ENCODE measurements at places on chromosomes 7 and 10.
A peak's percentile ranks its signal among the peaks of the same experiment; 100 is the strongest.

DNA sequence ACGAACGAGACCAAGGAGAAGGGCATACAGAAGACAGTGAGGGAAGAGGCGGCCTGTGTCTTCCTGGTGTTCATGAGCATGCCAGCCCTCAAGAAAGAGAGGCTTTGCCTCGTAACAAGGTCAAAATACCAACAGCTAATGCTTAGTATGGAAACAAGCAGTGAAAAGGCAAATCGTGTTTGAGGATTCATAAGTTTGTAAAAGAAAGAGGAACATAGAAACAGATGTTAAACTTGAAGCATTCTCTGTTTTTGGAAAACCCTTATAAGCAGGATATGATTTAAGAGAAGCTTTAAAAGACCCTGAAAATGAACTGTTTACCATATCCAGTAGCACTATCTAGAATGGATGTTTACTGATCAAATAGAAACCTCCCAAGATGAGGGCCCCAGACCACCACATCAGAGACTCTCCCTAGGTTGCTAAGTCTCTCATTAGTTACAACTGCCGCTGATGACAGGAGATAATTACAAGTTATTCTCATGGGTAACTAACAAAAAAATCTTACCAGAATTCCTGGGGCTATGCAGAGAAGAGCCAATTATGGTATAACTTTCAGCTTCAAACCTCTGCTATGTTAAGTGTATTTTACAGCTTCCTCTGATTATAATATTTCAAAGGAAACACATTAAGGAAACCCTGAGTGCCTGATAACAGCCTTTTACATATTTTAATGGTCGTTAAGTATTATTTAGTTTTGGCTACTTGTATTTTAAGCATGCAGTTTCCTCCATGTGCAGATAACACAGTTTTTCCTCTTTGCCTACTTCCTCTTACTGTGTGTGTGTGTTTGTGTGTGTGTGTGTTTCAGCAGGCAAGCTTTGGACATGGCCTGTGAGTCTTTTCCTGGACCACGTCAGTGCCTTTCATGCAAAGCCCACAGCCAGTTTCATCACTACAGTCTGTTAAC is 17.9 kb downstream of the JCAD start:
- DNase-seq = no peak

DNA sequence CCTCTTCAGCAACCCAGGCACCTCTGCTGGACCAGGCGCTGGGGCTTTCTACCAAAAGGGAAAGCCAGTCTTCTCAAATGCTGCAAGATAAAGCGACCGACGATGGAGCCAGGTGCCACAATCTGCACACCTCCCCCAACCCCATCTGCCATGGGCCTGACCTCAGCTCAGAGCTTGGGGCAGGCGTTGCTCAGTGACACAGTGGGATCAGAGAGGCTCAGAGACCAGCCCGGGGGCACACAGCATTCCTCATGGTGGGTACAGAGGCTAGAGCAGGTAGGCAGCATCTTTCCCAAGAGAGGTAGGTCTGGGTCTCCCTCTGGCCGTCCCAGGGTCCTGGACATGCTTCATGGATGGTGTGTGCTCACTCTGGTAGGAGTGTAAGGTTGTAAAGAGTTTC is 56.3 kb downstream of the ZMIZ1 start:
- DNase-seq = no peak

GRCh38 chr10:33781606-33782395 is 447.3 kb upstream of the NRP1 start:
- no peak for DNase-seq

GRCh38 chr10:122471531-122472177 is 10.3 kb downstream of the HTRA1 start:
- DNase-seq = no peak

DNA sequence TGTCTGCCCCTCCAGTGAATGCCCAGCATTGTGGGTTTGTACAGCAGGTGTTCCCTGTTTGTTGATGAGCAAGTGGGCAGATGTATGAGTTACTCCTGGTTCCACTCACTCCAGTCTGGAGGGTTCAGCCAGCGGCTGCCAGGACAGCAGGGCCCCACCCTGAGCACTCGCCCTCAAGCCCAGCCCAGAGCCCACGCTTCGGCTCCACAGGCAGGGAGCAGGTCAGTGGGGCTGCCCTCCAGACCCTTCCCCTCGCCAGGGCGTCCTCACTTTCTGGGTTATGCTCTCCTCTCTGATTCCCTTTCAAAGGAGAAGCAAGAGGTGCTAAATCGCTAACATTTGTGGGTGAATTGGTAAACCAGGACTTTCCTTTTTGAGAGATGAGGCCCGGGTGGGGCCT is 4.8 kb upstream of the VIPR2 start:
- DNase-seq = no peak

GRCh38 chr10:680146-680545 is 9.3 kb downstream of the DIP2C start:
- DNase-seq = no peak

GRCh38 chr7:47211519-47211973 is 370.4 kb downstream of the TNS3 start:
- DNase-seq = no peak

- no peak for DNase-seq
These were observed 15.8 kb upstream of the LYZL2 start for GRCh38 chr10:30645340-30645827.

GRCh38 chr7:27971171-27971812 is 209.3 kb downstream of the JAZF1 start:
- DNase-seq = no peak

GRCh38 chr7:37193087-37193774 is 255.4 kb downstream of the ELMO1 start:
- DNase-seq = no peak

DNA sequence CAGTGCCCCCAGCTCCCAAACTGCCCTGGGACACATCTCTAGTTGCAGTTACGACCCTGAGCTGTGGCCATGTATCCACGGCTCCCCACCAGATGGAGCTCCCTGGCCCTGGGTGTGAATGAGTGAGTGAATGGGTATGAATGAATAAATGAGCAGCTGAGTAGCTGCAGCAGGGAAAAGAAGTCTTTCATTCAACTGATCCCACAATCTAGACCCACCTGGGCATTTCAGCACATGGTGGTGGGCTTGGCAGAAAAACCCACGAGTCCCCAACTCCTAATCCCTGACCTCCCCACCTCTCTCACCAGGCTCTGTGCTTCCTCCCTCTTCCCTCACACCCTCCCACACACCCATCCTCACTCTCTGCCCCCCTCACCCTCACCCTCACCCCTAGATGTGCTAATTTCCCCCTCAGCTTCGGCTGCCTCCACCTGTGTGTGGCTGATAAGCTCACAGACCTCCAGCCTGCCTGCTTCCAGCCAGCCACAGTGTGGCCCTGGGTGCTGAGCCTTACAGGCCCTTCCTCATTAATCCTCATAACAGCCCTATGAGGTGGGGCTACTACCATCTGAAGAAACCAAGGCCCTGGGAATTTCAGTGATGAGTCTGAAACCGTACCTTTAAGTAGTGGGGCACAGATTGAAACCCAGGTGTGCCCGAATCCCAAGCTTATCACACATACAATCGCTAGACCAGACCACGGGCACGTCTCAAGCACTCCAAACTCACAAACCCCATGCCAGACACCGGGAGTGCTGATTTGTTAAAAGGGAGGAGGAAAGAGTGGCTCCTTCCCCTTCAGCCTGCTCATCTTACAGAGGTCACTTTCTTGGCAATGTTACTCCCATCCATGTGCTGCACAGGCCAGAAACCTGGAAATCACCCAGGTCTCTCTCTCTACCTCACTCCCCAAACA is 2.2 kb upstream of the ATP6V1F start:
- DNase-seq = no peak

- peak; percentile 19 for DNase-seq
These were observed 279.8 kb downstream of the SEC23IP start for GRCh38 chr10:120172356-120172755.

GRCh38 chr7:34463830-34464229 is 194.2 kb upstream of the NPSR1 start:
- DNase-seq = no peak

- no peak for DNase-seq
These were observed 263.6 kb upstream of the POT1 start for GRCh38 chr7:125193263-125193662.

GRCh38 chr10:110455446-110455845 is 42.3 kb upstream of the DUSP5 start:
- DNase-seq = no peak

DNA sequence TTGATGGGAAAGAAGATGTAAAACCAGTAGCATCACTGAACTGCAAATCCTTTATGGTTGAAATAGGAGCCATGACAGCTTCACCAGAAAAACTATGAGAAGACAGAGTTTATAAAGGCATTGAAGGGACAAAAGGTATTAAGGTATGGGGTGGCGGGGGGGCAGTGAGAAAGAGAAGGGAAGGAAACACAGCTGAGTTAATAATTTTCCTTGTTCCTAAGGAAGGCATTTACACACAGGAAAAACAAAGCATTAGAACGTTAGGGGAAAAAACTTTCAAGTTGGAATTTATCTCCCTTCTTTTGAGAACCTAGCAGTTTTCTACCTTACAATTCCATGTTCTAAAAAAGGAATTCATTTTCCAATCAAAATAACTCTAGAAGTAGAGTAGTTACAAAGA is 4.4 kb downstream of the LARP4B start:
- no peak for DNase-seq

DNA sequence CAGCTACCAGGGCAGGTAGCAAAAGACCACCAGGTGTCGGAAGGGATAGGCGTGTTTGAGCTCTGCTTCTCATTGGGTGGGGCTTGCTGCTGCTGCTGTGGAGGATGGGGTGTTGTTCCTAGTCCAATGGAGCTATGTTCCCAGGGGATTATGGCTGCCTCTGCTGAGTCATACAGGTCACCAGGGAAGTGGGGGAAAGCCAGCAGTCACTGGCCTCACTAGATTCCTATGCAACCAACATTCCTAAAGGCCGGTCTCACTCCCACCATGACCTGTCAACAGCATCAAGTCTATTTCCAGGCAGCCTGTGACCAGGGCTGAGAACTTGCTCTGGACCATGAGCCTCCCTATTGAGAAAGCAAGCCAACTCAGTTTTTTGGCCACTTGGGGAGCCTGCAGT is 1160.8 kb downstream of the REEP3 start:
- peak; percentile 70 for DNase-seq

DNA sequence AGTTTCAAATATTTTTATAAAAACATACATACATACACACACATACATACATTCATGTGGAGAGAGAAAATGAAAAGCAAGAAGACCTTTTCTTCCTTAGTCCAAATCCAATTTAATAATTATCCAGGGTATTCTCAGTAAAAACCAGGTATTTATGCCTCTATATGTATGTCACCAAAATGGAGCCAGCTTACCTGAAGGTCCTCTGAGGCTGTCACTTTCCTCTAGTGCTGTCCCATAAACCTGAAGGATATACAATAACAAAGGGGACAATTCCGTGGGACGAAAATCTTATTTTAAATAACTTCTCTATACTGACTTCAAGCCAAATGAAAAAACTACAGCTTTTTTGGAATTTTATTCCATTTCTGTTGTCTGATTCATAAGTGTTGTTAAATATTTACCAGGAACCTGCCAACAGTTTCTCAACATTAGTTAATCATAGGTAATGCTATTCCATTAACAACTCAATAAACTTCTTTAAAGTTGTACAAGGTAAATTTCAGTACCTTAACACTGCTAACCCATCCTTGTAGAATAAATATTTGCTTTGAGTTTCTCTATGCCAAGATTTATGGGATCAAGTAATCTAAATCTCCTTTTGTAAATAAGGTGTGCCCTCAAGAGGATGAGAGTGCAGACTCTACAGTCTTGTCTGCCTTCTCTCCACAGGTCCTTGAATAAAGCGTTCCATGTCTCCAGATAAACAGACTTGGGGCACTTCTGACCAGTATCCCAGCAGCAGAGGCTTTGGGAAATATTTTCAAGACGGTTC is 260.3 kb downstream of the AHR start:
- DNase-seq = no peak
